ENCODE measurements at places on chromosomes 7 and 10. TPM values are rescaled to one million over a fixed set of nuclear protein-coding genes. Genes with fewer than 3 reads are reported as not detected.

The ACSM6 gene
- polyA plus RNA-seq, result not detected

The ANXA8 gene
- 0.41 TPM for polyA plus RNA-seq

The SLF2 gene
- polyA plus RNA-seq, result 6.3 TPM

The CAV1 gene
- polyA plus RNA-seq, result 968 TPM

The GNGT1 gene
- polyA plus RNA-seq, result 0.15 TPM

The ERCC6 gene
- polyA plus RNA-seq, result 6.2 TPM

DNA sequence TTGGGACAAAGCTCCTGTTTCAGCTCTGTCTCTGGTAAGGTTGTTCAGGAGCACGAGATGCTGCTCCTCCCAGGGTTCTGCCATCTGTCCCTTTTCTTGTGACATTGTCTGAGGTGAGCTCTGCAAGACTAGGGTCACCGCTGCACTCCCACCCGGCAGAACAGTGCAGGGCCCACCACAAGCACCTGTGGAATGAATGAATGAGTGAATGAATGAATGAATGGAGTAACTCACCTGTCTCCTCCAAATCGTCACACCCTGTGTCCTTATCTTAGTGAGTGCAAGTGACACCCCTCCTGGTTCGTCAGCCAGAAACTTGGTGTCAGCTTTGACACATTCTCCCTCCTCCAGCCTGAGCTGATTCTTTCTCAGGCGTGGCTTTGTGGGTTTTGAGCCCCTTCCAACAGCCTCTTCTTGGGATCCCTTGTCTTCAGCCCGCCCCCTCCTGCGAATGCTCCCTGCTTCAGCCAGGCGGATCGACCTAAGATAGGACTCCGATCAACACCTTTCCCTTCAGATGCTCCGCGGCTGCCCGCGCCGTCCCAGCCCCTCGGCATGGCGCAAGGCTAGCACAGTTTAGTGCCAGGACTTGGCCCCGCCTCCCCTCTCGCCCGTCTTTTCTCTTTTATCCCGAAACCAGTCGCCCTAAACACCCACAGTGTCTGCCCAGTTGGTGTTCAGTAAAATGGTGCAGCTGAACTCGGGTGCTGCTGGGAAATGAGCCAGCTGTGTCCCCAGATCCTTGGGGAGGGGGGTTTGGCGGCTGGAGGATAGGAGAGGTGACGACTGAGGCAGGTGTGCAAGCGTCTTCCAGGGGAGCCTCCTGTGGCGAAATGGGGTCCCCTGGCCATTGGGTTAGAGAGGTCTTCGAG is 89.3 kb downstream of the BEND7 start:
- peak overlapping the region; percentile 49 for H3K4me3 ChIP-seq
- peaks cover 11% of the 10 kb centered on the region for H3K4me1 ChIP-seq
- H3K27me3 ChIP-seq, result no peaks in the 10 kb centered on the region
- DNase-seq, result peak; percentile 56
- peaks cover 5% of the 10 kb centered on the region for H3K36me3 ChIP-seq
- H3K27ac ChIP-seq, result no peak overlapping the region

- H3K36me3 ChIP-seq, result no peaks in the 10 kb centered on the region
- H3K27ac ChIP-seq, result no peak overlapping the region
- no peak overlapping the region for H3K4me3 ChIP-seq
- no peaks in the 10 kb centered on the region for H3K27me3 ChIP-seq
These were observed 742.5 kb downstream of the NXPH1 start for GRCh38 chr7:9175871-9176270.

- H3K4me3 ChIP-seq, result no peak overlapping the region
- H3K36me3 ChIP-seq, result no peaks in the 10 kb centered on the region
- no peak overlapping the region for H3K27ac ChIP-seq
- H3K27me3 ChIP-seq, result no peaks in the 10 kb centered on the region
- no peak for DNase-seq
These were observed 243.2 kb downstream of the HTR7 start for GRCh38 chr10:90614631-90615030.

GRCh38 chr10:62000726-62001125 is 99.2 kb downstream of the ARID5B start:
- no peak overlapping the region for H3K4me3 ChIP-seq
- peaks cover 11% of the 10 kb centered on the region for H3K4me1 ChIP-seq
- H3K27me3 ChIP-seq, result no peaks in the 10 kb centered on the region
- no peak overlapping the region for H3K27ac ChIP-seq

- DNase-seq, result no peak
- no peak overlapping the region for H3K4me3 ChIP-seq
- H3K36me3 ChIP-seq, result no peaks in the 10 kb centered on the region
- no peak overlapping the region for H3K27ac ChIP-seq
- H3K27me3 ChIP-seq, result no peaks in the 10 kb centered on the region
These were observed 80.2 kb downstream of the RHOBTB1 start for GRCh38 chr10:60863796-60864195.

DNA sequence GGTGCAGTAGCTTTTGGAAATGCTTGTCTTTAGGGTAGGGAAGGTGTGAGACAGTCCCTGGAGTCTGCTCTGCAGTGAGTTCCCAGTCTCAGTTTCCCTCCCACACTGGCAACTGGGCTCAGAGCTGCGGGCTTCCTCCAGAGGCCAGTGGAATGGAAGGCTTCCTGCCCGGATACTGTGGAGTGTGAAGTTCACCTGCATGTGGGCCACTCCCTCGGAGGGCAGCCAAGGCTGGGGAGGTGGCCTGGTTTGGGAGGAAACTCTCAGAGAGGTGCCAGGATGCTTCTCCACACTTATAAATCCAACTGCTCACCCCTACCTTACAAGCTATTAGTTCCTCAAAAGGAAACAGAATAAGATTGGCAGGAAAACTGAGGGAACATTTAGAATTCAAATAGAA is 18.1 kb upstream of the UBE2H start:
- DNase-seq, result no peak
- H3K4me1 ChIP-seq, result peaks cover 12% of the 10 kb centered on the region
- H3K4me3 ChIP-seq, result no peak overlapping the region
- H3K27ac ChIP-seq, result no peak overlapping the region
- H3K27me3 ChIP-seq, result no peaks in the 10 kb centered on the region
- no peaks in the 10 kb centered on the region for H3K36me3 ChIP-seq

GRCh38 chr10:120926611-120927010 is 75.4 kb downstream of the WDR11 start:
- DNase-seq, result no peak
- no peak overlapping the region for H3K4me3 ChIP-seq
- H3K4me1 ChIP-seq, result peaks cover 8% of the 10 kb centered on the region
- H3K27me3 ChIP-seq, result no peaks in the 10 kb centered on the region

DNA sequence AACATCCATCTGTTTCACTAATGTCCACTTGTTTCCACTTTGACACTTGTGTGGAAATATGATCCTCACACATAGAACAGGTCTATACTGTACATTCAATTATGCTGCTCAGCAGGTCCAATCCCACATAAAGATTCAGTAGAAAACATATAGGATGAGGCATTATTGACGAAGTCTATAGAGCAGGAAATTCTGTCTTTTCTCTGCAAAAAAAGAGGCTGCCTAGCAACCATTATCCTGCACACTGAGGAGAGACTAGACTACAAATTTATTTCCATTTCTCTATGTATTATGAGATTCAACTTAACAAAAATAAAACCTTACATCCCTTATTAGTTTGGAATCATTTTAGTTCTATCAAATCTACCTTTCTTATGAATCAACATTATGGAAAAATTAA is 204.6 kb upstream of the POM121L12 start:
- H3K27ac ChIP-seq, result no peak overlapping the region
- no peak for DNase-seq
- H3K4me3 ChIP-seq, result no peak overlapping the region
- H3K27me3 ChIP-seq, result no peaks in the 10 kb centered on the region
- H3K4me1 ChIP-seq, result peaks cover 5% of the 10 kb centered on the region

GRCh38 chr10:77187376-77187999 is 450.1 kb downstream of the KCNMA1 start:
- no peaks in the 10 kb centered on the region for H3K36me3 ChIP-seq
- H3K4me3 ChIP-seq, result no peak overlapping the region
- peak; percentile 24 for DNase-seq

DNA sequence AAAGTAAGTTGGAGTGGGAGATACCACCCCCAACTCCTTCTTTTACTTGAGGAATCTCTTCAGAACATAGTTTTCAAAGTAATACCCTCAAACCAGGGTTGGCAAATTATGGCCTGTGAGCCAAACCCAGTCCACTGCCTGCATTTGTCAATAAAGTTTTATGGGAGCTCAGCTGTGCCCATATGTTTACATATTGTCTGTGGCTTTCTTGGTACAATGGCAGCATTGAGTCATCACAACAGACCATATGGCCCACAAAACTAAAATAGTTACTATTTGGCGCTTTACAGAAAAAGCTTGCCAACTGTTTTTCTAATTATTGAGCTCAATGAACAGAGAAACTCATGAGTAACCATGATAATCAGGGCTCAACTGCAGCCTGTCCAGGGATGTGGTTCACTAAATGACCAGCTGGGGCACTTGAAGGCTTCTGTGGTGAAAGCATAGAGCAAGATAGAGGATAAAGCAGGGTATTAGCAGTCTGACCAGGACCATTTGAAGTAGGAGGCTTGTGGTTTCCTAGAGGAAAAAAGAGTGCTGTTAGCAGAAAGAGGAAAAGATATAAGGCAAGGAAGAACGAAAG is 196.0 kb upstream of the GRB10 start:
- H3K27me3 ChIP-seq, result peaks cover 78% of the 10 kb centered on the region
- H3K4me3 ChIP-seq, result no peak overlapping the region
- no peaks in the 10 kb centered on the region for H3K36me3 ChIP-seq
- no peak overlapping the region for H3K27ac ChIP-seq
- no peaks in the 10 kb centered on the region for H3K4me1 ChIP-seq

DNA sequence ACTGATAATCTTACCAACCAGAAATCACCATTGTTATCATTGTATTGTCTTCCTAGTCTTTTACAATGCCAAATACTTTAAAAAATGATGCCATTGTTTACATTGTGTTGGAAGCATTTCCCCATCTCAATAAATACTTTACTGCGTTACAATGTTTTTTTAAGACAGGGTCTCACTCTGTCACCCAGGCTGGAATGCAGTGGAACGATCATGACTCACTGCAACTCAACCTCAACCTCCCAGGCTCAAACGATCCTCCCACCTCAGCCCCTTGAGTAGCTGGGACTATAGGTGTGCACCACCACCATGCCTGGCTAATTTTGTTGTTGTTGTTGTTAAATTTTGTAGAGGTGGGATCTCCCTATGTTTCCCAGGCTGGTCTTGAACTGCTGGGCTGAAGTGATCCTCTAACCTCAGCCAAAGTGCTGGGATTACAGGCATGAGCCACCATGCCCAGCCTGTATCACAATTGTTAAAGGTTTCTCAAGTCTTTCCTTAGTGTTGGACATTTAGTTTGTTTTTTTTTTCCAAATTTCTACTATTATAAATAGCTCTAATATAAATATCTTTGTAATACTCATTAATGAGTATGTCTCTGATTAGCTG is 13.5 kb downstream of the LRMDA start:
- H3K27ac ChIP-seq, result no peak overlapping the region
- no peak for DNase-seq
- H3K4me1 ChIP-seq, result no peaks in the 10 kb centered on the region
- H3K36me3 ChIP-seq, result no peaks in the 10 kb centered on the region

- H3K36me3 ChIP-seq, result no peaks in the 10 kb centered on the region
- peak; percentile 50 for DNase-seq
- peak overlapping the region; percentile 60 for H3K27ac ChIP-seq
- peaks cover 28% of the 10 kb centered on the region for H3K4me1 ChIP-seq
These were observed 439.1 kb downstream of the AUTS2 start for GRCh38 chr7:70037171-70037933.

GRCh38 chr7:9523579-9523978 is 1090.2 kb downstream of the NXPH1 start:
- no peak overlapping the region for H3K27ac ChIP-seq
- no peaks in the 10 kb centered on the region for H3K4me1 ChIP-seq
- H3K27me3 ChIP-seq, result no peaks in the 10 kb centered on the region
- no peak overlapping the region for H3K4me3 ChIP-seq

DNA sequence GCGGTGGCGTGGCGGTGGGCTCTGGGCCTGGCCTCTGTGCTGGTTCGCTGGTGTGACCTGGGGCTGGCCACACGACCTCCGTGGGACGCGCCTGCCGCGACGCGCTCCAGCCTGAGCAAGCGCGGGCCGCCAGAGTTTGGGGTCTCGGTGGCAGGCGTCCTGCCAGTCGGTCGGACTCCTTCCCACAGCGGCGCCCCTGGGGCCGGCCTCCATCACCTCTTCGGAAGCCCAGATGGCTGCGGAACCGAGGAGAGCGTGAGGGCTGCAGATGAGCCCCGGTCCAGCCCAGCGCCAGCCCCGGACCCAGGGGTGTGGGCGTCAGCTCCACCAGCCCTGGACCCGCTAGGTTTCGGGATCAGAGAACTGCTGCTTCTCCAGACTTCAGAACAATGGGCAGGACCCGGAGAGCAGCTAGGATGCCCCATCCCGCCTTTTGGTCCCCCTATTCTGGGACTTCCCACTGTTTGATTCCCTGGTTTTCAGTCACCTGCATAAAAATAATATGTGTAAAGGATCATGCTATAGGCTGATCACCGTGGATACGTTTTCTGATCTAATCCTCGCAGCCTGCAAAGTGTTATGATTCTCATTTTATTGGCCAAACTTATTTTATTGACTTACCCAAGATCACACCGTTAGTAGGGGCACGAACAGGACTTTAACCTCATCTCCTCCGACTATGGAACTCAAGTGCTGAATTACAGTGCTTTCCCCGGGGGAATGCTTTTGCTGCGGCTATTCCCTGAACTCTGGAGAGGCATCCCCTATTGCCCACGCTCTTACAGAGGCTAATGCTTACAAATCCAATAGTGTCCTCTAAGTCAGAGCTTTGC is 2.8 kb downstream of the CYP26C1 start:
- H3K4me3 ChIP-seq, result no peak overlapping the region
- no peaks in the 10 kb centered on the region for H3K4me1 ChIP-seq
- H3K27me3 ChIP-seq, result peaks cover 33% of the 10 kb centered on the region
- peak; percentile 31 for DNase-seq

- no peaks in the 10 kb centered on the region for H3K27me3 ChIP-seq
- no peaks in the 10 kb centered on the region for H3K4me1 ChIP-seq
- DNase-seq, result no peak
- no peak overlapping the region for H3K27ac ChIP-seq
- no peak overlapping the region for H3K4me3 ChIP-seq
- H3K36me3 ChIP-seq, result no peaks in the 10 kb centered on the region
These were observed 68.0 kb upstream of the FAM20C start for GRCh38 chr7:124130-124949.

DNA sequence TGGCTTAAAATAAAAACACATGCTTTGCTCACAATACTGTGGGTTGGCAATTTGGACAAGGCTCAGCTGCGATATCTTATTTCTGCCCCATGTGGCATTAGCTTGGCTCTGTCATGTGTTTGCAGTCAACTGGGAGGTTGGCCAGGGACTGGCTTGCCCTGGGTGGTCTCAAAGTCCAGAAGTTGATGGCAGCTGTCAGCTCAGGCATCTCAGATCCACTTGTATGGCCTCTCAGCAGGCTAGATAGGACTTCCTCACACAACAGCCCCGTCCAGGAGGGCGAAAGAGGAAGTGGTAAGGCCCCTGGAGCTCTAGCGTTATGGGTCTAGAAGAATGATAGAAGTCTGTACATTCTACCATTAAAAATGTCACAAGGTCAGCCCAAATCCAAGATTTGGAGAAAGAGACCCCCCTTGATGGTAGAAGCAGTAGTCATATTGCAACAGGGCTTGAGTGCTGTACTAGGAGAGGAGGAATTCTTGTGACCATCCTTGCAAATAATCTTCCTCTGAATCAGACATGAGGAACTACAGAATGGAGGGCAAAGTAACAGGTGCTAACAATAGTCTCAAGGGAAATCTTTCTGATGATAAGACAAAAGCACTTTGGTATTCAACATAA is 166.2 kb downstream of the FAM107B start:
- H3K27me3 ChIP-seq, result 0 out of 2 replicates have a peak, but pooled peaks cover 16% of the 10 kb centered on the region
- H3K27ac ChIP-seq, result no peak overlapping the region
- H3K4me1 ChIP-seq, result peaks cover 3% of the 10 kb centered on the region

GRCh38 chr7:94169682-94170081 is 165.5 kb upstream of the BET1 start:
- H3K4me3 ChIP-seq, result no peak overlapping the region
- no peaks in the 10 kb centered on the region for H3K36me3 ChIP-seq
- DNase-seq, result no peak
- no peak overlapping the region for H3K27ac ChIP-seq
- H3K4me1 ChIP-seq, result no peaks in the 10 kb centered on the region
